ENCODE measurements at places on chromosomes 7 and 10. TPM values are rescaled to one million over a fixed set of nuclear protein-coding genes. Genes with fewer than 3 reads are reported as not detected.

- no peak for ATAC-seq
These were observed 68.1 kb downstream of the ST7 start for GRCh38 chr7:117021366-117021765.

Gene SEC31B
- total RNA-seq: 7.7 TPM

DNA sequence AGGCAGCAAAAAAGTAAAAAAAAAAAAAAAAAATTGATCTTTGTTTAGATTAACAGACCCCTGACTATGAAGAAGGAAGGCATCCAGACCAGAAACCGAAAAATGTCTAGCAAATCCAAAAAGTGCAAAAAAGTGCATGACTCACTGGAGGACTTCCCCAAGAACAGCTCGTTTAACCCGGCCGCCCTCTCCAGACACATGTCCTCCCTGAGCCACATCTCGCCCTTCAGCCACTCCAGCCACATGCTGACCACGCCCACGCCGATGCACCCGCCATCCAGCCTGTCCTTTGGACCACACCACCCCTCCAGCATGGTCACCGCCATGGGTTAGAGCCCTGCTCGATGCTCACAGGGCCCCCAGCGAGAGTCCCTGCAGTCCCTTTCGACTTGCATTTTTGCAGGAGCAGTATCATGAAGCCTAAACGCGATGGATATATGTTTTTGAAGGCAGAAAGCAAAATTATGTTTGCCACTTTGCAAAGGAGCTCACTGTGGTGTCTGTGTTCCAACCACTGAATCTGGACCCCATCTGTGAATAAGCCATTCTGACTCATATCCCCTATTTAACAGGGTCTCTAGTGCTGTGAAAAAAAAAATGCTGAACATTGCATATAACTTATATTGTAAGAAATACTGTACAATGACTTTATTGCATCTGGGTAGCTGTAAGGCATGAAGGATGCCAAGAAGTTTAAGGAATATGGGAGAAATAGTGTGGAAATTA lies 19.4 kb downstream of the GATA3 start:
- no peak for ATAC-seq

DNA sequence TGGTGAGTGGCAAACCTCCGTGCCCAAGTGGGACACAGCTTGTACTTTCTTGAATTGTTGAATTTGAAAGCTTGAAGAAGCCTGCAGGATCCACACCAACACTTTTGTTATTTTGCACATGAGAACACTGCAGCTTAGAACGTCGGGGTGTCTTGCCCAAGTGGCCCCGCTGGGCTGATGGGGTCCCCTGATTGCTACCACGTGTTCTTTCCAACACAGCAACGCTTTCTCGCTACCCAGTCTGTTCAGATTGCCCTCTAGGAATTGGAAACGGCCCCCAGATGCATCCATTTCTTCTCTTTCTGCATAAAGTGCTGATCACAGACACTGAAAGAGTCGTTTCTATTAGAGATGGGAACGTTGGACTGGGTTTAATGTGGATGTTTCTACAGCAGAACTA lies 268.5 kb downstream of the ADARB2 start:
- no peak for ATAC-seq

DNA sequence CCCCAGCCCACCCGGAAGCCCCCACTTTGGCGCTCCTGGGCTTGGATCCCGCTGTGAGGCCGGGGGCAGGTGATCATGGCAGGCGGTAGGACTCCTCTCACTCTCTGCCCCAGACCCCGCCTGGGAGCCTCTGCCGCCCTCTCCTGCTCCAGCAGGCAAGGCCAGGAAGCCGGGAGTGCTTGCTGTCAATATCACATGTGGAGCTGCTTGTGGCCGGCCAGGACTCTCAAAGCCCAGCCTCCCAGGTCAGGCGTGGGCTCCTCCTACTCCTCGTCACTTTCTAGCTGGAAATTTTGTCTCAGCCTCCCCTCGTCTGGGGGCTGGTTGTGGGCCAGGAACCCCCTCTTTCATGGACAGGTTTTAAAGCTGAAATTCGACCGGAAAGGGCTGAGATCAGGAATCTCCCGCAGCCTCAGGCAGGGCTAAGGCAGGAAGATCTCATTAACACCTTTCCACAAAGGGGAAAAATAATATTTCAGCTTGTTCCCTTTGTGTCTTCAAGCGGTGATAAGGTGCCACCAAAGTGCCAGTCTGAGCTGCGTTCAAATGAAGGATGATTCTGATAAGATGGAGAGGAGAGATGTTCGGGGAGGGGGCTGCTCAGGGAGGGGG lies 273.6 kb upstream of the PODXL start:
- ATAC-seq: no peak

DNA sequence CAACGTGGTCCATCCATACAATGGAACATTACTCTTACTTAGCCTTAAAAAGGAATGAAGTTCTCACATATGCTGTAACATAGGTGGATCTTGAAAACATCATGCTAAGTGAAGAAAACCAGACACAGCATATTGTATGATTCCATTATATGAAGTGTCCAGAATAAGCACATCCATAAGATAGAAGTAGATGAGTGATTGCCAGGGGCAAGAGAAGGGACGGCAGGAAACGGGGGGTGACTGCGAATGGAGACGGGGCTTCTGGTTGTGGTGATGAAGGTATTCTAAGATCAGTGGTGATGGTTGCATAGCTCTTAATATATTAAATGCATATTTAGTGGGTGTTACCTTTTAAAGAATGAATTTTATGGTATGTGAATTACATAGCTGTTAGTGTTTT lies 29.8 kb downstream of the UBE3C start:
- ATAC-seq: no peak

GRCh38 chr10:6478722-6479121 lies 101.4 kb downstream of the PRKCQ start:
- no peak for ATAC-seq

- peak; percentile 85 for ATAC-seq
These were observed 493.4 kb downstream of the TNS3 start for GRCh38 chr7:47088329-47089067.

Gene SPDYE2
- total RNA-seq: not detected

Gene ADCY1
- total RNA-seq: 0.49 TPM

Gene NKX2-3
- not detected for total RNA-seq

GRCh38 chr10:14781763-14782162 lies 7.1 kb upstream of the FAM107B start:
- no peak for ATAC-seq

- peak; percentile 82 for ATAC-seq
These were observed 479 bp downstream of the PNPLA8 start for GRCh38 chr7:108525327-108525984.

DNA sequence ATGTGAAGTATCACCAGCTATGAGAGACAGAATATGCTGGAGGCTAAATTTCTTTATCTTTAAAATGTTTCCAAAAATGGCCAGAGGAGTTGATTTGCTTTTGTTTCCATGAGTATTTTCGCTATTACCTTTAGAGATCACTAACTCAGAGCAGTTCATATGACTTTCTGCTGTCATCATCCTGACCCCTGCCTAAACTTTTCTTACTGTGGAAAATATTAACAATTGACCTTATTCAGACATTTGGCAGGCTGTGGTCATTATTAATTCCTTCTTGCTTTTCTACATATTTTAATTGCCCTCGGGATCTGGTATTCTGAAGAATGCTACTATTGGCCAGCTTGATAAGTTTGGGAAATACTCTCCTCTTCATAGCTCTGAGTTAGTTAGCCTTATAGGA lies 156.5 kb downstream of the EXOC4 start:
- ATAC-seq: no peak

GRCh38 chr7:106870983-106871410 lies 5.9 kb downstream of the PIK3CG start:
- no peak for ATAC-seq

- no peak for ATAC-seq
These were observed 466.3 kb downstream of the SEMA3D start for GRCh38 chr7:84720456-84721097.

GRCh38 chr7:101913851-101914250 lies 96.4 kb downstream of the CUX1 start:
- ATAC-seq: no peak

Gene GRID2IP
- not detected for total RNA-seq

DNA sequence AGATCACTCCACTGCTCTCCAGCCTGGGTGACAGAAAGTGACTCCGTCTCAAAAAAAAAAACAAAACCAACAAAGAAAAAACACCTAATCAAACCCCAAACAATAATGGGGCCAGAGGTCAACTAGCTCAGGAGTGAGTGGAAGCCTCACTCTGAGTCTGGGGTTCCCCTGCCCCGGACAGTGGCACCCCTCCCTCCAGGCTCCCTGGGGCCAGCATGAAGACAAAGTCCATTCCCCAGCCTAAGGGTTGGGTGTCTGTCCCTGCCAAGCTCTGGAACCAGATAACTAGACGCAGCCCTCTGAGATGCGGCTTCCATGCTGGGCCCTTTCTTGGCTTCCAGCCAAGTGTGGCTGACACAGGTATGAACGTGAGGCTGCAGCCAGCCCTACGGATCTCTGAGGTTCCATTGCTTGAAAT lies 1.7 kb upstream of the FUOM start:
- ATAC-seq: no peak

Gene KCTD7
- total RNA-seq: 18.0 TPM

Gene CYP3A4
- total RNA-seq: not detected

GRCh38 chr7:127765150-127765549 lies 113.2 kb downstream of the SND1 start:
- ATAC-seq: no peak

Gene POR
- 54.3 TPM for total RNA-seq

- ATAC-seq: no peak
These were observed 252.7 kb downstream of the ACTR3B start for GRCh38 chr7:153012203-153012602.

Gene EN2
- total RNA-seq: not detected

DNA sequence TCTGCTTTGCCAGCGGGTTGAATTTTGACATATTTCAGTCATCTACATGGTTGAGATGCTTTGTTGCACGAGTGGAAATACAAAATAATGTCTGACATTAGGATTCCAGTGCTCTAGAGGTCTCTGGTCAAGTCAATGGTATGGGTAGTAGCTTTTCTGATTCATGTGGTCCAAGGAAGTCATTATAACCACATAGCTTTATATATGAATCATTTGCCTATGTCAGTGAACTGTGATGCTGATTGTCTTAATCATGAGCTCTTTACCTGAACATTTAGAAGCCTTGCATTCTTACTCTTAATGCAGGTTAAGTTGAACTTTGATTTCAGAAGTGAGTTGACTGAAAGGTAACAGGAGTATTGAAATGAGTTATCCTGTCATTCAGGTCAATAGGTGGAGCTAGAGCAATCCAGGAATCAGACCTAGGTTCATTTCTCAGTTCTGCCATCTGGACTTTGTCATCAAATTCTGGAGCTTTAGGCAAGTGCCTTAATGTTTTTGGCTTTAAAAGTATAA lies 3.3 kb downstream of the MAPK8 start:
- no peak for ATAC-seq

DNA sequence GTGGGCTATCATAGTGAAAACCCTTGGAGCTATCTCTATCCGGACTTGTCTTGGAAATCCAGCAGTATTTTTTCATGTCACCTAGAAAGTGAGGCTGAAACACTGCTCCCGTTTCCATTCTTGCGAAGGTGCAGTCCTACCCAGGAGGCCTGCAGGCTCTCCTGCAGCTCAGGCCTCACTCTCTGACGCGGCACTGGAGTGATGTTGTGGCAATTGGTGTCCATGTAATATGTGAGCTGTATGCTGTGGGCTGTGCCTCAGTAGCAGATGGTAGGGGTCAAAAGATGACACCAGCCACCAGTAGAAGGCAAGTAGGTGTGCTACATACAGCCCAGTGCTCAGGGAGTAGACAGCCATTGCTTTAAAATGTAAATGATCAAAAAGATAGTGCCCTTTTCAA lies 28.1 kb upstream of the ZNF680 start:
- no peak for ATAC-seq

DNA sequence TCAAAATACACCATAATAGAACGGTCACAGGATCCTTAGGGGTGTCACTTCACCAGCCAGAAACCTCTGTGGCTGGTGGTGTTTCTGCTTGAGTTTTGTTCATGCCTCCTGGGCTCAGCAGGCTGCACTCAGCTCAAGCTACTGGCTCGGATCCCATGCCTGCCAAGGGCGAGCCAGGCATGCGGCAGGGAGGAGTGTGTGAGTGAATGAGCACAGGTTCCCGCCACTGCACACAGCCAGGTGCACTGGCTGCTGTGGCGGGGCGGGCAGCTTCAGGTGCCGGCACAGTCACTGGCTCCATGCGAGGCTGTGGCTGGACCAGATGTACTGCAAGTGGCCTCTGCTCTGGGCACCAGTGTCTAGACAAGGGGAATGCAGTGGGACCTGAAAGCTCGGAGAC lies 29.5 kb downstream of the CLDN12 start:
- ATAC-seq: no peak

Gene RSPH10B2
- 0.15 TPM for total RNA-seq

DNA sequence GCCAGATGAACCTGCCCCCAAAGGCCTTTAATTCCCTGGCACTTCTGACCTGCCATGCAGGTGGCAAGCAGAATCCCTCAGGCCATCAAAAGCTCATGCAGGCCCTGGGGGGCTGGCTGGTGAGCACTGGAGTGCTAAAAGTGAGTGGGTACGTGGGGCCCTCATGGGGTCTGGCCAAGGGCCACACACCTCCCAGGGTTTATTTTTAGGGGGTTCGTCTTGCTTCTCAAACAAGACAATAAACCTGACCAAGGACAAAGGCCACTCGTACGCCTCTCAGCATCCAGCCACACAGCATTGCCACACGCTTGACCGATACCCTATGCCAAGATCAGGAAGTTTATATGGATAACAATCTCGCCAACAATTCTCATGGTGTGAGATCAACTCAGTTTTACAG lies 33.1 kb upstream of the DOCK1 start:
- no peak for ATAC-seq

Gene TMEM139
- total RNA-seq: 1.4 TPM

DNA sequence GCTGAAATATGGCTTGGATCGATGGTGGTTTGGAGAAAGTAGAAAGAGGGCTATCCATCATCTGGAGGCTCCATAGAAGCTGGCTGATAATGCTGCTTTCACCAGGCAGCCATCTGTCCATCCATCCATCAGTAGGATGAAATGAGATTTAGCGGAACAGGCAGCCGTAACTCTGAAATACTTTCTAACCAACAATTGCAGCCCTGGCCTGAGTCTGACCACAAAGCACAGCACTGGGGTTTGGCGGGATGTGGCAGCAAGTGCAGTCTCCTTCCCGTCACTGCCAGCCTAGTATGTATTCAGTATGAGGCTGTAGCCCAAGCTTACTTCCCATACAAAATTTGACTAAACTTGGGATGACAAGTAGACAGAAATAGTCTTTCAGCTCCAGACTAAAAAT lies 38.0 kb downstream of the R3HCC1L start:
- ATAC-seq: no peak

GRCh38 chr10:132667342-132668047 lies 118.5 kb downstream of the NKX6-2 start:
- no peak for ATAC-seq

DNA sequence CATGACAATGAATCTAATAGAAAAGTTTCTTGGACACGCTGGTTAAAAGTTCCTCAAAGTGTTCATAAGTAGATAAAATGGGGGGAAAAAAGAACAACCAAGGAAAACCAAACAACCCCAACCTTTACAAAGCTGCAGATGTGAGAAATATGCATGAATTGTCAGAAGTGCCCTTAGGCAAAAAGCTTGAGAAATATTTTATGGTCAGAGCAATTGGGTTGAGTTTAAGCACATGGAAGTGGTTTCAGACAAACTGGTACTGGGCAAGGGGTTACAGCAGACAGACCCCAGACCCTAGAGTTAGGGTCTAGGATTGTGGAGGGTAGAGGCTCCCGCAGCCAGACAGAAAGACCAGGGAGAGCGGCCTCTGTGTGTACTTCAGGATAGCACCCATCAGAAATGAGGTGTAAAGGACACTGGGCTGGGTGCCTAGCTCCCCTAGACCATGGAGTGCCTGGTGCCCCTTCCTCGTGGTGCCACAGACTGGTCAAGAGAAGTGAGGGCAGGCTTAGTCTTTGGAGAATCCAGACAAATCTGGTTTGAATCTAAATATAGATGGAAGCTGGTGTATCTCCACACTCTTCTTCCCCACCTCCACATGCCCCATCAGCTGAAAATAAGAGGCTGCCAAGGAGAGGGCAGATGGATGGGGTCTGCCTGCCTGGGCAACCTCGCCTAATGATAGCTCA lies 37.3 kb downstream of the PNLIPRP2 start:
- ATAC-seq: no peak
